ENCODE measurements at places on chromosomes 3 and 15. TPM values are rescaled to one million over a fixed set of nuclear protein-coding genes. Genes with fewer than 3 reads are reported as not detected.

Gene CTXN2
- total RNA-seq = not detected

Gene DISP2
- 0.24 TPM for total RNA-seq

Gene SH2D7
- not detected for total RNA-seq

Gene C2CD4A
- not detected for total RNA-seq

Gene LDHAL6B
- not detected for total RNA-seq

Gene ISL2
- 6.8 TPM for total RNA-seq
